ENCODE measurements at places on chromosomes 11 and 22.

- no peak for DNase-seq
Observed at GRCh38 chr11:11667056-11667455, 45.3 kb upstream of the GALNT18 start.

GRCh38 chr11:103257360-103257759, 148.1 kb downstream of the DYNC2H1 start:
- no peak for DNase-seq

- DNase-seq: no peak
Observed at GRCh38 chr11:69938206-69938605, 119.0 kb upstream of the FGF3 start.

- peak; percentile 75 for DNase-seq
Observed at GRCh38 chr11:16605894-16606783, 132.3 kb upstream of the C11orf58 start.

- no peak for DNase-seq
Observed at GRCh38 chr22:38645430-38645829, 10.8 kb downstream of the FAM227A start.

- no peak for DNase-seq
Observed at GRCh38 chr11:118612378-118612777, 5.0 kb downstream of the PHLDB1 start.

DNA sequence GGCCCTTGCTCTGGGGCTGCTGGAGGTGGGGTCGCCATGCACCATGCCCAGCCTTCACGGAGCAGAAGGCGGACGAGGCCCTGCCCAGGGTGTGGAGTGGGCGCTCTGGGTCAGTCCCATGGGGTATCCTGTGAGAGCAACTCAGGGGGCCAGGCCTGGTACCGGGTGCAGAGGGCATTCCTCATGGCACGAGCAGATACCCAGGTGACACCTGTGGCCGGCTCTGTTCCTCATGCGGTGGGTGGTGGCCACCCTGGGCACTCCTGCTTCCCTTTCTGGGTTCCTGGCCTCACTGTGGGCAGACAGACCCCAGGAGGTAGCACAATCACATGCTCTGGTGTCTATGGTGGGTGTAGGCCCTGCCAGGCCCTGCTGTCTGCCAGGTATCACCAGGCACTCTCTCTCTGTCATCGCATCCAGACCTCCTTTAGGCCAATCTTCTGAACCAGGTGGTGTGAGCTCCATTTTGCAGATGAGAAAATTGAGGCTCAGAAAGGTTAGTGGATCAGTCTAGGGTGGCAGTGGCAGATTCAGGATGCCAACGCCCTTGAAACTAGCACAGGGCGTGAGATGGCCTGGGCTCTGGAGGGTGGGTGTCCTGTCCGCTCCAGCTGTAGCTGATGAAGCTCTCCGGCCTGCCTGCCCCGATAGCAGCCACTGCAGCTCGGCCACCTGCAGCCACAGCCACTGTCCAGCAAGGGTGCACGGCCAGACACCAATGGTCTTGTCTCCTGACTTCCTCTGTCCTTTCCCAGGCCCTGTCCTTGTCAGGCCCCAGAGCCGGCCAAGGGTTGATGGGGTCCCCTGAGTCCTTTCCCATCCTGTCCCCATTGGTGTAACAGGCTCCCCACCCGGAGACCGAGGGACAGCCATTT, 15.1 kb downstream of the DGKZ start:
- no peak for DNase-seq

GRCh38 chr11:66542362-66542761, 3.5 kb downstream of the ZDHHC24 start:
- no peak for DNase-seq

GRCh38 chr11:31640611-31641010, 131.0 kb downstream of the ELP4 start:
- DNase-seq: no peak

- DNase-seq: no peak
Observed at GRCh38 chr11:65992056-65992455, 9.9 kb downstream of the EIF1AD start.

DNA sequence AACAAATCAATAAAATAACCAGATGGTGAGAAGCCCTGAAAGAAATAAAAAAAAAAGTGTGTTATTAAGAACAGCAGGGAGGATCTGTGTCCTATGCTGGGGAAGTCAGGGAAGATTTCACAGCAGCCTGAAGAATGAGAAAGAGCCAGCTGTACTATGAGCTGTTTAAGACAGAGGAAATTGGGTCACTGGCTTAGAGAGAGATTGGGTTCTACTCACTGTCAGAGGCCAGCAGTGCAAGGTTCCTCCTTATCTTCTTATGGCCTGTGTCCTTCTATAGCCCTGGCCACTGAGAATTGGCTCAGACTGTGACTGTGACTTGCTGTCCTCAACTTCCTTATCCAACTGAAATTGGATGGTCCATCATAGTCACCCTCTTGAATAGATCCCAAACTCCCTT, 54.8 kb upstream of the FDX1 start:
- DNase-seq: no peak

DNA sequence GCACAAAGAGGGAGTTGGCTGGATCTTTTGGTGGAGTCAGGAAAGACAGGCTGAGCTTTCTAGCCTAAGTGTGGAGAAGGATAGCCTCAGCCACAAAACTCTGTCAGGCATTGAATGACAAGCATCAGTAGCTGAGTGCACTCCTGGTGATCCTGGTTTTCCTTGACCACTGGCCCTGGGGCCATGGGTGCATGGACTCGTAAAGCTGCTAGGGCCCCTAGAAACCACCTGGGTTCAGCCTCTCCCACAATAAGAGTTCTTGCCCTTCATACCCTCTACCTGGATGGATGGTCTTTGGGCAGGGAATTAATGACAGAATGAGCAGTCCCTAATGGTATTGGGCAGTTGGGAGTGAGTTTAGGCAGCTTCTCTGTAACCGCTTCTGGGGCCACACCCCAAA, 22.9 kb downstream of the TUB start:
- DNase-seq: no peak

DNA sequence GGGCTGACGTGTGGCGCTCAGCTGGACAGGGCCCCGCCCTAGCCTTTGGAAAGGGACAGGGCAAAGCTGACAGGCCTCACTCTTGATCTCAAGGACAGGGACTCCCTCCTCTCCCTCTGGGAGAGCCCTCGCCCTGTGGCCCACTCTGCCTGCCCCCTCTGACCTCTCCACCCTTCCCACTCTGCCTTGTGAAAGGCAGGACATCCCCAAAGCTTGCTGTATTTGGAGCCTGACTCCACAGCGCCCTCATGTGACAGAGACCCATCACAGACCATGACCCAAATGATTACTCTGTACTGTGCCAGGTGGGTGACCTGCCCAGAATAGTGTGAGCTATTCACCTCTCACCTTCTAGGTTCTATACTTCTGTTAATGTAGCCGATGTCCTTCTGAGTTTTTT, 18.8 kb downstream of the P2RY2 start:
- peak; percentile 29 for DNase-seq

DNA sequence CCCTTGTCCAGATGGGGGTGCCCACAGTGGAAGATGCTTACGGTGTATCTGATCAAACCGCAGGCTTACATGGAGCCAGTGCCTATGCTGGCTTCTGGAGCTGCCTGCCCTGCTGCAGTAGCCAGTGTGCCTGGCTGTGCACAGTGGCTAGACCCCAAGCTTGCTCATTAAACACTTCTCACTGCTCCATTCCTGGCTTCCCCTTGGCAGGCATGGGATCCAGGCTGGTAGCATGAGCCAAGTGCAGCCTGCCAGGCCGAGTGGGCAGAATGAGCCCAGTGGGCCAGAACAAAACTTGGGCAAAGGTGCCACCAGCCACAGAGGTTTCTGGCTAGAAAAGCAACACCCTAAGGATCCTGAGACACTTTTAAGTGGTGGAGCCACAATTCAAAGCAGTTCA, 55.4 kb upstream of the B3GNT6 start:
- DNase-seq: no peak

DNA sequence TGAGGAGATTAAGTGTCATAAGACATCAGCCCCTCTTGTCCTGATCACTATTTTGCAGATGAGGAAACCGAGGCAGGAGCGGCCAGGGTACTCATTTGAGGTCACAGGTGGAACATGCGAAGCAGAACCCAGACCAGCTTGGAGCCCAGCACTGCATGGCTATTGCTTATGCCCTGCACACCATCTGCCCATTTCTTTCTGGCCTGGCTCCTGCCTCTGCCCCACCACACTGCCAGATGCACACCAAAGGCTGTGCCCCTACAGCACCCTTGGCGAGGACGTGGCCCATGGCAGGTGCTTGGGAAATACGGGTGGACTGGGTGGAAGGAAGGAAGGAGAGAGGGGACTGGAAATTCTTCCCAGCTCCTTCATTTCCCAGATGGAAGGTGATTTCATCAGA, 222.9 kb downstream of the CTTN start:
- DNase-seq: no peak

GRCh38 chr11:111114091-111114490, 131.4 kb upstream of the POU2AF2 start:
- DNase-seq: no peak

- DNase-seq: peak; percentile 33
Observed at GRCh38 chr22:39490135-39490798, 11.8 kb upstream of the MIEF1 start.

GRCh38 chr11:23112987-23113886, 253.0 kb upstream of the CCDC179 start:
- DNase-seq: peak; percentile 44

GRCh38 chr11:111921541-111922230, 3.0 kb downstream of the C11orf52 start:
- DNase-seq: no peak

DNA sequence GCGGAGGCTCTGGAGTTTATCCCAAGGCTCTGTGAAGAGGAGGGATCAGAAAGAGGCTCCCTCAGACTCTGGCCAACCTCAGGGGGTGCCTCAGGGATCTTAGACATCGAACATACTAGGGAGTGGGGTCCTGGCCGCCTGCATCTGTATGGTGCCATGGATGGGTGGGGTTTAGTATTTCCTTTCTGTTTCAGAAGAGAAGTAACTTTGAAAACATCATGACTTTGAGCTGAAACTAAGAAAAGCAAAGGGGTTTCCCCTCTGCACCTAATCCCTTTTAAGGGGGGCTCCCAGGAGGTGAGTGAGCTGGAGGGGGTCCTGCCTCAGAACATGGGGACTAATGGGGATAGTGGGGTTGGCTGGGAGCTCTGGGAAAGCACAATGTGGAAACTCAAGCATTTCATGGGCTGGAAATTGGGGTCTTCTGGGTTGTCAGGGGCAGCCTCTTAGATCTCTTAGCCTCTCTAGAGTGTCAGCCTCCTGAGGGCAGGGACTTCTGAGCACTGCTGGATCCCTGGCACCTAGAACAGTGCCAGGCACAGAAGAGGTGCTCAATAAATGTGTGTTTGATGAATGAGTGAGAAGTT, 11.8 kb upstream of the SSTR3 start:
- DNase-seq: no peak

DNA sequence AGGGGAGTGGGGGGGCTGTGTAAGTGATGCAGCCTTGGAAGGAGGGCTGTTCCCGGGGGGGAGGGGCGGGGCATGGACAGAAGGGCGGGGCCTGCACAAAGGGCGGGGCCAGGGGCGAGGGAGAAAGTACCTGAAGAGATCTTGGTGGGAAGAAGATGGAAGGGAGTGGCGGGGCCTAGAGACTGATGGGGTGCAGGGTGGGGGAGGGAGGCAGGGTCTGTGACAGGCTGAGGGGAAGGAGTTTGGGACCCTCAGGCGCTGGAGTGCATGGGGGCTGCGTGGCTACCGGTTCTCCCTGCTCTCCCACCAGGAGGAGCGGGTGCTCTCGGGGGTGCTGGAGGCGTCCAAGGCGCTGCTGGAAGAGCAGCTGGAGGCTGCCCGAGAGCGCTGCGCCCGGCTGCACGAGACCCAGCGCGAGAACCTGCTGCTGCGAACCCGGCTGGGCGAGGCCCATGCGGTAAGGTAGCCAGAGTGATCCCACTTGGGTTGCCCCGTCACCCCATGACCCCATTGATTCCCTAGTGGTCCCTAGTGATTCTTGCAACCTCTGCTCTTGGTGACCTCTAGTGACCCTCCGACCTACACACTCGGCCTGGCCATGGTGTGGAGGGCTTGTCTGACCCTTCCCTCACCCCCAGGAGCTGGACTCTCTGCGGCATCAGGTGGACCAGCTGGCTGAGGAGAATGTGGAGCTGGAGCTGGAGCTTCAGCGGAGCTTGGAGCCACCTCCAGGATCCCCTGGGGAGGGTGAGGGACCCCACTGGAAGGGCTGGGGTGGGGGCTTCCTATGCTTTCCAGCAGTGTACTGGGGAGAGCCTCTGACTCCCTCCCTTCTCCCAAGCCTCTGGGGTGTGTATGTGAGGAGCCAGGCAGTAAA, 3.1 kb downstream of the CCDC88B start:
- no peak for DNase-seq

DNA sequence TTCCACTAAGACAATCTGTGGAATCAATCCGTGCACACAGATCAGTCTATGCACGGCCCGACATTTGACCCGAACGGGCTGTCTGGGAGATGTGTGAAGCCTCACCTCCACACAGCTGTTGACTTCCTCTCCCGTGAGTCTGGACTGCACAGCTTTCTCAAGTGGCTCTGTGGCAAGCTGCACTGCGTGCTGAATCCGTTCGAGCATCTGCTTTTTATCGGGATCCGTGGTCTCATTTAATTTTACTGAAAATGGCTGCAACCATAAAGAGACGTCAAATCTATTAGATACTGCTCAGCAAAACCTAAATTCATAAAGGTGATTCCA, 19.3 kb downstream of the CARS1 start:
- no peak for DNase-seq

DNA sequence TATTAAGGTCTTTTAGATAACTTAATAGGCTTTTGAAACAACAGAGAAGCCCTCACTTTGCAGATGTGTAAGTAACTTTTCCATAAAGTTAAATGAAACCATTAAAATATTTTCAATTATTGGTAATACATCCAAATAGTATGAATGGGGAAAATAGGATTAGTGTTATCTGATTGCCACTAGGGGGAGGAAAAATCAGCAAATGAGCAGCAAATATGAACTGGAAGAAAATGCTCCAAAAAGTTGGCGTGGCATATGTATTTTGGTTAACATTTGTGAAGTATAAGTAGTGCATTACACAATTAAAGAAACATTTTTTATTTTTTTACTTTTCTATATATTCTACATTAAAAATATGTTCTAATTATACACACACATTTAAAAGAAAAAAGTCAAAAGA, 259.8 kb upstream of the ANO5 start:
- no peak for DNase-seq

- DNase-seq: no peak
Observed at GRCh38 chr11:42620796-42621195, 691.0 kb upstream of the API5 start.

GRCh38 chr22:24819911-24820461, 14.0 kb downstream of the SGSM1 start:
- DNase-seq: no peak

- DNase-seq: no peak
Observed at GRCh38 chr22:43624144-43624998, 187.7 kb downstream of the EFCAB6 start.
